ENCODE measurements at places on chromosomes 7 and 10.
A peak's percentile ranks its signal among the peaks of the same experiment; 100 is the strongest.

DNA sequence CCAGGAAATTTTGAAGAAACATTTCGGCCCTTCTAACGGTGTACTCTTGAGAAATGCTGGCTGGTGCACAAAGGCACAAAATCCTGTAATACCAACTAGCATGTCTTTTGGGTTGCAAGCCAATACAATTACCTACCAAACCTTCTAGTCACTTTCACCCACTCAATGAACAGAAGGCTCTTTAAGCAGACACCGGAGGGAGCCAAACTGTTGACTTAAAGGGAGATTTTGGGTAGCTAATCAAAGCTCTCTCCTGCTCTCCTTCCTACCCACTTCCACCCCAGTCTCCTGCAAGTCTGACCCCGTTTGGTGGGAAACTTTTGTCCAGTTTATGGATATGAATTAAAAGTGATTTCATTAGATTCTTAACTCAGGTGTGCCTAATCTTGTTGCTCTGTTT lies 24.0 kb downstream of the GRM3 start:
- no peak for DNase-seq

GRCh38 chr10:101817337-101818118 lies 716 bp downstream of the OGA start:
- no peak for DNase-seq

DNA sequence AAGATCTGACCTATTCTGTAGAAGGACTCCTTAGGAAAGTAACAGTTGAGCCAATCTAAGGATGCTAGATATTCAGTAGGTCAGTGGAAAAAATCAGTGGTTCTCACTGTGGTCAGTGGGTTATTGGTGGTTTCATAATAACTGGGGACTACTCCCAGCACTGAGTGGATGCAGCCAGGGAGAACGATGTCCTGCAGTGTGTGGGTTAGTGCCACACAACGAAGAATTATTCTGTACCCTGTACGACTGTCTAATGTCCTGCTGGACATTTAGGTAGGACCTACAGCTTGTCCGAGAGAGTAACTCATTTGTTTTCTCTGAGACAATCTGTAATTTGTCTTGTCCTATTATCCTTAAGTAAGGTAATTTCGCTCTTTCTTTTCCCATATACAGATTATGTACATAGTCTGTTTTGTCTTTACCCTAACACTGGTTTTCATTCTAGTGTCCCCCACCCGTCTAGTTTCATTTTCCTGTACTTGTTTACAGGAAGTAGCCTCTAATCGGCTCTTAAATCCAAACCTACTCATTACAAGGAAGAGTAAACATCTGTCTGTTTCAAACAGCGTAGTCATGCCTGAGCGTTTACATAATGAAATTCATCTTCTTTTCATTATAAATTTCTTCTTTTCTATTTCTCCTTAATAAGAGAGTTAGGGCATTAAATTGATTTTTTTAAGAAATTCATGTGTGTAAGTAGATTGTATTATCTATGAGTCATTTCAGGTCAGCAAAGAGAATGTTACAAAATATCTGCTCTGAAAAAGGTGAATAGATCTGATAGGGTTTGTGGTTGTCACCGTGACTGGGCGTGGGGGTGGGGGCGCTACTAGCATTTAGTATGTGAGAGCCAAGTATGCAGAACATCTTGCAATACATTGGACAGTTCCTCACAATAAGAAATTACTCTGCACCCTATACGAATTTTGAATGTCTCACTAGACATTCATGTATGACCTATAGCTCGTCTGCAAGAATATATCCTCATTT lies 8.3 kb upstream of the ZC3HAV1L start:
- no peak for DNase-seq

DNA sequence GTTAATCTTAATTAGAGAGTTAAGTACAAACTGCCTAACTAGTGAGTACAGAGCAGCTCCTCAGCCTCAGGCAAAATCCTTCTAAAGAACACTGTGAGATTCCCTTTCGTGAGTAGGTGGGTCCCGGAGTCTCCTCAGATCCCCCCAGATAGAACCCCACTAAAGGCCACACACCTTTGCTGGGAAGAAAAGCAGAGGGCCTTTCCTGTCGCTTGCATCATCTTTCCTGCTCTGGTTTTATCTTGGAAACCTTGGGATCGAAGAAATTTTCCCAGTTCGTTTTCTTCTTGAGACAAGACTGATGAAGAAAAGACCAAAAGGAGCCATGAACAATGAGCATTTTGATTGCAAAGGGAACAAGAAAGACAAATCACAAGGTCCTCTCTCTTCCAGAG lies 40.9 kb downstream of the ICA1 start:
- no peak for DNase-seq

GRCh38 chr7:32957326-32958045 lies at the start of gene FKBP9:
Gene FKBP9, plus strand, starts transcription at chr7:32957440. Its CDS starts 134 bp downstream, at chr7:32957574.
- DNase-seq: peak; percentile 92

- DNase-seq: no peak
These were observed 170.4 kb upstream of the C7orf33 start for GRCh38 chr7:148419856-148420832.

DNA sequence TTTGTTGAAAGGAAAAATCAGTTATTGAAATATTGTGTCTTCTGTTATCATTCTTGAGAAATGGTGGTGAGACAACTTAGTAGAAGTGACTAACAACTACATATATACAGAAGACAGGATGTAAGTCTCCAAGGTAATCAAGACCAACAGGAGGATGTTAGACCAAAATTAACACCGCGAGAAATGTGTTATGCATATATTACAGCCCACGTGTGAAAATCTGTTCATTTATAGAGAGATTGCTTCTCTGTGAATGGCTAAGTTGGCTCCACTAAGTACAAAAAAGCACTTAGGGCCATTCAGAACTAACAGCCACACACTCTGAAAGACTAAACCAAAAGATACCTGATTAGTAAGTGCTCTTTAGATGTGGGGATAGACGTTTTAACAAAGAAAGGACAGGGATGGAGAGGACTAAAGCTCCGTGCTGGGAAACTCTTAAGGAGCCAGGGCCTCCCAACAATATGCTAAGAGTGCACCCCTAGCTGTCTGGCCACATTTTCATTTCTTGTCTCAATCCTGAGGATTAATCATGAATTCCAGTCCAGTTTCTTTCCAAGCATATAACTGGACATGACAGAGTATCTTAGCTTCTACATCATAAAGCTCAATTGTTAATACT lies 26.5 kb downstream of the HDAC9 start:
- no peak for DNase-seq

DNA sequence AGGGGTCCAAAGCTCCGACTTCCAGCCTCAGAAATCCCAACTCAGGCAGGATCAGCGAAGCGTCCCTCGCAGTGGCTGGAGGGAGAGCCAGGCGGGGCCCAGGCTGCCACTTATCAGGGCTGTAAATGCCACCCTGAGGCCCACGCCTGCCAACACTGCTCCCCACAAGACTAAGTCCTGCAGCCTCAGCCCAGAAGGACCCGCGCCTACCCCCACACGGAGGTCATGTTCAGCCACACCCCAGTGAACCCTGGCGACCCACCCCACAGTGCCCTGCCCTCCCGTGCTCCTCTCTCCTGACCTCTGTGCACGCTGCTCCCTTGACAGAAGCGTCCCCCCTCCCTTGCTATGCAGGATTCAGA lies 3.2 kb downstream of the PSMG3 start:
- no peak for DNase-seq

DNA sequence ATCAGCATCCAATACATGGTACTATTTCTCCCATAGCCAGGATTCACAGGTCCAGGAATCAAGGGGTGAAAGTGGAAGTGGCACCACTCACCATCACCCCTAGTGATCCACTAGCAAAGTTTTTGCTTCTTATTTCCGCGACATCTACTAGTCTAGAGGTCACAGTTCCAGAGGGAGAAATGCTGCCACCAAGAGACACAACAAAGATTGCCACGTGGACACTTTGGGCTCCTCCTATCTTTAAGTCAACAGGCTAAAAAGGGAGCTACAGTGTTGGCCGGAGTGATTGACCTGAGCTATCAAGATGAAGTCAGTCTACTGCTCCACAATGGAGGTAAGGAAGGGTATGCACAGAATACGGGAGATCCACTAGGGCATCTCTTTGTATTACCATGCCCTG lies 178.2 kb downstream of the AKR1D1 start:
- no peak for DNase-seq

DNA sequence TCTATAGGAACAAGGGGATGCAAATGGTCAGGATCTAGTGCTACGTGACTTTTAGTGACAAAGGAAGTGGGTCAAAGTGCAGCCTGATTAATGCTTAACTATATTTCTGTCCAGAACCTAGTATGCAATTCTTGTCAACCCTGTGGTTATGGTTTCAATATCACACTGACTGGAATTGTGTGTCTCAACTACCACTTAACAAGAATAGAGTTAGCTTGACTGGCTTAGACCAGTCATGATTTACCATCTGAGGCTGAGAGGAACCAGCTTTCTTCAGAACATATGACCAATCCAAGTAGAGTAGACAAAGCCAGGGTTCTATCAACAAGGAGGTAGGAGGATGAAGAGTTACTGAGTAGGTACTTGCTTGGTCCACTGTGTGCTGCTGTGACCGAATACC lies 54.4 kb downstream of the MYPN start:
- DNase-seq: no peak

- DNase-seq: no peak
These were observed 129.5 kb downstream of the SDK1 start for GRCh38 chr7:3430588-3430987.

DNA sequence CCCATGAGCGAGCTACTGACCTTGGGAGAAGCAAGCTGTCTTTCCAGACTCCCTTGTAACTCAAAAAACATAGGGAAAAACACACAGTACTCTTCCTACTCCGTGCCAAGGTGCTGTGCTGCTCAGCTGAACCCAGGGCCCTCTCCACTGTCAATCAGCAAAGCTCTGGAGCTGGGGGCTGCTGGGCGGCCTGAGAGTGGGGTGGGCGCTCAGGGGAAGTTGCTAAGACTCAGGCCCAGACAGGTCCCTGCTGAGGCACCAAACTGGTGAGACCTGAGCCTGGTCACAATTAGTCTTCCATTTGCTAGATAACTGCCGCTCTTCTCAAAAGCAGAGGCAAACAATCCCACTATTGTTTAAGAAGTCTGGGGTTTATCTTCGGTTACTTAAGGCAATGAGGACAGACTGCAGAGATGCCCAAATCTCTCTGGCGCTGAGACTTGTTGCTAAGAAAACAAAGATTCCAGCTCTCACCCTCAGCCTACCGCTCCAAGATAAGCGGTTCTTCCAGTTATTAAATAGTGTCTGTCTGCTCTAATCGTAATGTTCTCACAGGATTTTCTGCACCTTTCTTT lies 22.0 kb downstream of the STEAP1B start:
- no peak for DNase-seq

DNA sequence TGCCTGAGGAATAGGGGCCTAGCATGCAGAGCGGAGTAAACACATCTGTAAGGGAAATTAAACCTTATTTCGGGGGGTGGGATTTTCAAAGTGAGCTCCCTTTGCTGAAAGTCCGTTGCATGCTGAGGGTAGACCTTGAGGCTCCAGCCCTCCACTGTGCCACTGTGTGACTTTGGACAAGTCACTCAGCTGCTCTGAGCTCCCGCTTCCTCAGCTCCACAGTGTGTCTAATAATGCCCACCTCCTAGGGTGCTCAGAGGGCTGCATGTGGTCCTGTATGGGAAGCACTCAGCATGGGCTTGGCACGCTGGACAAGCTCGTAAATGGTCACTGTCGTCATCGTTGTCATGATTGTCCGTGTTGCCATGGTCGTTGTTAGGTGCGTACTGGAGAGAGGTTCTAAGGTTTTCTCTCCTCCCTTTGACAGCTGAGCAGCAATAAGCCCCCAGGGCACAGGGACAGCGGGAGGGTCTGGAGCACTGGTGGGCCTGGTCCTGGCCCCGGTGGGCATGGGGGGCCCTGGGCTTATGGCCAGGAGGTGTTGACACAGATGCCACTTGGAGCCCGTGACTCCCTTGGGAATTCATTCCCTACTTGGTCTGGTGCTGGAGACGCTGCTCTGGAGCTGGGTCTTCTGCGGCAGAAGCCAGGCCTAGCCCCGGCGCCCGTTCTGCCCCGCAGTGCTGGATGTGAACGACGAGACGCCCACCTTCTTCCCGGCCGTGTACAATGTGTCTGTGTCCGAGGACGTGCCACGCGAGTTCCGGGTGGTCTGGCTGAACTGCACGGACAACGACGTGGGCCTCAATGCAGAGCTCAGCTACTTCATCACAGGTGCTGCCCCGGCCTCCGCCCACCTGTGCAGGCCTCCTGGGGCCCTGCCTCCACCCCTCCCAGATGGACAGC lies 13.1 kb downstream of the C10orf105 start:
- no peak for DNase-seq

- no peak for DNase-seq
These were observed 18.1 kb downstream of the RAPGEF5 start for GRCh38 chr7:22338877-22339276.

DNA sequence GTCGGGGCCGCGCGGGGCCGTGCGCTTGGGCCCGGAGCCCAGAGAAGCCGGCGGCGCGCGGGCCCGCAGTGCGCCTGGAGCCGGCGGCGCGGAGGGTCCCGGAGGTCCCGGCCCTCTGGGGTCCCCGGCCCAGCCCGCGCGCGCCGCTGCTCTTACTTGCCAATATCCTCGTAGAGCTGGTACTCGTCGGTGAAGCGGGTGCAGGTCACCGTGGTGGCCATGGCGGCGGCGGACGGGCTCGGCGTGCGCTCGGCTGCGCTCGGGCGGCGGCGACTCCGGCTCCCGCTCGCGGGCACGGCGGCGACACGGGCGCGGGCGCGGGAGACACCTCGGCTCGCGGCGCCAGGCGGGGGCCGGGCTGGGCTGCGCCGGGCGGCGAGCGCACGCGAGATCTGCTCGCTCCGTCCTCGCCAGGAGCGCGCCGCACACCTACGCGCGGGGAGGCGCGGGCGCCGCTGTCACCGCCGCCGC lies at the start of gene CAMK2B:
Gene CAMK2B (minus strand): TSS at position 394 of the 471 bp plus-strand sequence. CDS start 173 bp downstream, at position 221.
- DNase-seq: no peak

- DNase-seq: no peak
These were observed 12.1 kb upstream of the RHBDD2 start for GRCh38 chr7:75866489-75867389.

GRCh38 chr7:74355091-74355490 lies 65.9 kb downstream of the CLIP2 start:
- peak; percentile 32 for DNase-seq

GRCh38 chr10:12214763-12215218 lies 18.8 kb downstream of the CDC123 start:
- peak; percentile 31 for DNase-seq

DNA sequence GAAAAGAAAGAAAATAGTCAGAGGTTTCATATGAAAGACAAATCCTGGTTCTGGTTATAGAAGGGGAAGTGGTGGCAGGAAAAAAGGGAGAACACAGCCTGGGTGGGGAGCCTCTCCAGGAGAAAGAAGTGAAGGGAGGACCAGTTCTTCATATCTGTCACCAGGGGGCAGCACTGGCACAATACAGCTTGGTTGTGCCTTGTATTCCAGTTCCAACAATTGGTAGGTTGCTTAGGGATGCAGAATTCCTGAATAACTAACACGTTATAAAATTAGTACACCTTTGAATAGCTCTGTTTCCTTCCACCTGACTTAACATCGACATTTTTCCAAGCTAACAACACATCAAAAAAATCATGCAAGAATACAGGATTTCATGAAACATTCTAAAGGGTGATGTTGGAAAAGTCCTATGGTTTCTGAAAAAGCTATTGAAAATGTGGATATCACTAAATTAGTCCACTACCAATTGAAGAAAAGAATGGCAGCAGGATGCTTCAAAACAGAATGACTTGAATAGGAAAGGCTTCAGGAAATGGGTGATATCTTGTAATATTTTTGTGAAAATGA lies 52.9 kb downstream of the CYP26A1 start:
- DNase-seq: no peak

All from posterior cingulate gyrus (tissue), 11 donors.